Tracheal epithelial cell (primary cell): ENCODE measurements at places on chromosomes 3 and 15. TPM values are rescaled to one million over a fixed set of nuclear protein-coding genes. Genes with fewer than 3 reads are reported as not detected.

The ARNT2 gene
- total RNA-seq: 0.21 and 0.72 TPM in 2 replicates

The MASP1 gene
- under 0.01 TPM in 1 of 2 replicates, not detected in the other for total RNA-seq

The PCCB gene
- 49.6 and 62.9 TPM in 2 replicates for total RNA-seq

The OTOL1 gene
- not detected in 2 replicates for total RNA-seq

The SNAPC5 gene
- total RNA-seq: 22.2 and 31.1 TPM in 2 replicates
